ENCODE measurements at places on chromosomes 3 and 15.

- DNase-seq, result no peak
Observed at GRCh38 chr3:43288366-43288765, 2.0 kb downstream of the SNRK start.

DNA sequence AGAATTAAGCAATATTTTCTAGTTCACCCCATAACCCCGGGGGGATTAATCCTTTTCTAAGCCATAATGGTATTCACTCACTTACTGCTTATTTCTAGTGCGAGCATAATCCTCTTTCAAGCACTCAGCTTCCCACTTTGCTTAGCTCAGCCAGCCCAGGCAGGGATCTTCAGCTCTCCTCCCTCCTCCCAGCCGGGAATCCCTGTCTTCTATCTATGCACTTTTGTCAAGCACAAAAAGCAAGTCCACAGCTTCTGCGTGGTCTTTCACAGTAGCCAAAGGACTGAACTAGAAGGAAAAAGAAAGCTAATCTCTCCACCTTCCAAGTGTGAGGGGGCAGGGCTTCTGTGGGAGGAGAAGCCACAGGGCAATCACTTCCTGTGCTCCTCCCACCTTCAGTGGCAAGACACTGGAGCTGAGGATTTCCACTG, 62.8 kb downstream of the PEX5L start:
- no peak for DNase-seq

- DNase-seq, result no peak
Observed at GRCh38 chr3:193230610-193231009, 10.4 kb upstream of the PLAAT1 start.

- DNase-seq, result no peak
Observed at GRCh38 chr3:111850537-111850936, 8.5 kb upstream of the PHLDB2 start.

DNA sequence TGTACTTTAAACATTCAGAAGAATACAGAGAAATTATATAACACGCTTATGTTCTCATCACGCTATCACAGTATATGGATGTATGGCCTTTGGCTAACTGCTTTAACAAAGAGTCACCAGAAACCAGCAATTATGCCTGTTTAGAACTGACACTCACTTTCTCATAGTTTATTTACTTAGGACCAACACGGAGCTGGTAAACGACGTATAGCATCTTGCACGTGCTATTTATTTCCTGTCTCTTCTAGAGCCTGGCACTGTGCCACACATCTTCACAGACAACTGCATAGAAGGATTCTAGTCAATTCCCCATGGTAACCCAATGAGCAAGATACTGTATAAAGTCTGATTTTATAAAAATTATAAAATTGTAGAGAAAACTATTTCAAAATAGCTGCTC, 43.6 kb downstream of the TBC1D2B start:
- DNase-seq, result no peak

- no peak for DNase-seq
Observed at GRCh38 chr15:92452143-92452542, 58.5 kb downstream of the ST8SIA2 start.

DNA sequence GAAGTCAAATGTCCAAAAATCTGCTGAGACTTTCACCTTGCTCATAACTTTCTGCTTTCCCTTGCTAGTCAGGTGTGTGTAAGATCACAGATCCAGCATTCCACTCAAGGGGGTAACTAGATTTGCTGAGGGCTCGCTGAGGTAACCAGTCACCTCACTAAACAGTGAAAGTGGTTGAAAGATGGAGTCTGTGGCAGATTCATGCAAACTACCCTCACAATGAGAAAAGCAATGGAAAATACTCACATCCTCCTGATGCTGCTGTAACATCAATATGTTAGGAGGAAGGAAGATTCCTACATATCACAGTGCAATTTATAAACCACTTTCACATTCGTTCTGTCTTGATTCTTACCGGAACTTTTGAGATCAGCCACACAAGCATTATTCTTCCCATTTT, 174.3 kb upstream of the BCL6 start:
- DNase-seq, result no peak

- no peak for DNase-seq
Observed at GRCh38 chr3:168044049-168044448, 51.7 kb downstream of the GOLIM4 start.

DNA sequence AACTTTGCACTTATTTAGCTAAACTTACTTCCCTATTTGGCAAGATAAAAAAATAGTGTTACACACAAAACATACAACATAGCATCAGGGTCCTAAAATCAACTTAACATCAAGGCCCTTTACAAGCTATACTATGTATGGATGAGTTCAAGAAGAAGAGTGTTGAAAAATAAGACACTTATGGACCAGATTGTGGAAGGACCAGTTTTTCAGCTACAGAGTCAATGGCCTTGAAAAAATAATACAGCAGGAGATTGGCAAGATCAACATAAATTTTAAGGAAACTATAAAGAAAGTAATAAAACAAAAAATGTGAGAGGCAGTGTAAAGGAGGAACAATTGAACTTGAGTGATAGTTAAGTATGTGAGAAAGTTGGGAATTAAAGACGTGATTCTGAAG, 66.3 kb upstream of the BBX start:
- DNase-seq, result no peak

DNA sequence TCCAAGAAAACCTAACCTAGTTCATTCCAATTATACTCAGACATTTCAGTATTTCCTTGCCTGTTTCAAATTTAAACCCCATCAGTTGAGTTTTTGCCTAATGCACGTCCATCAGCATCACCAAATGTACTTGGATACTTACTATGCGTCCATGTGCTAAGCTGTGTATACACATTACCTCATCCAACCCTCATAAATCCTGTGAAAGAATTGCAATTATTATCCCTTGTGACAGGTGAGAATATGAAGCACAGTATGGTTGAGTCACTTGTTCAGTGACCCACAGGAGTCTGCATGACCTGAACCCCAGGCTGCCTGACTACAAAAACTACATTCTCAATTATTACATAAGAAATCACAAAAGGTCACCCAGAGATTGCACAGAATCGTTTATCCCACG, 2.5 kb downstream of the OR5K2 start:
- no peak for DNase-seq
